ENCODE measurements at places on chromosomes 1 and 21. TPM values are rescaled to one million over a fixed set of nuclear protein-coding genes. Genes with fewer than 3 reads are reported as not detected.

DNA sequence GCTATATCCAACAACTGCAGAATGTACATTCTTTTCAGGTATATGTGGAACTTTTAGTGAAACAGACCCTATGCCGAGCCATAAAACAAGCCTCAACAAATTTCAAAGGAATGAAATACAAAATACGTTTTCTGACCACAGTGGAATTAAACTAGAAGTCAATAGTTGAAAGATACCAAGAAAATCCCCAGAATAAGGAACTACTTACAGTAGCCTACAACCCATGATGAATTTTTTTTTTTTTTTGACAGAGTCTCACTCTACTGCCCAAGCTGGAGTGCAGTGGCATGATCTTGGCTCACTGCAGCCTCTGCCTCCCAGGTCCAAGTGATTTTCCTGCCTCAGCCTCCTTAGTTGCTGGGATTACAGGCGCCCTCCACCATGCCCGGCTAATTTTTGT is 83.4 kb downstream of the RUNX3 start:
- no peak overlapping the region for H3K4me3 ChIP-seq
- H3K27me3 ChIP-seq: no peaks in the 10 kb centered on the region
- H3K27ac ChIP-seq: no peak overlapping the region

DNA sequence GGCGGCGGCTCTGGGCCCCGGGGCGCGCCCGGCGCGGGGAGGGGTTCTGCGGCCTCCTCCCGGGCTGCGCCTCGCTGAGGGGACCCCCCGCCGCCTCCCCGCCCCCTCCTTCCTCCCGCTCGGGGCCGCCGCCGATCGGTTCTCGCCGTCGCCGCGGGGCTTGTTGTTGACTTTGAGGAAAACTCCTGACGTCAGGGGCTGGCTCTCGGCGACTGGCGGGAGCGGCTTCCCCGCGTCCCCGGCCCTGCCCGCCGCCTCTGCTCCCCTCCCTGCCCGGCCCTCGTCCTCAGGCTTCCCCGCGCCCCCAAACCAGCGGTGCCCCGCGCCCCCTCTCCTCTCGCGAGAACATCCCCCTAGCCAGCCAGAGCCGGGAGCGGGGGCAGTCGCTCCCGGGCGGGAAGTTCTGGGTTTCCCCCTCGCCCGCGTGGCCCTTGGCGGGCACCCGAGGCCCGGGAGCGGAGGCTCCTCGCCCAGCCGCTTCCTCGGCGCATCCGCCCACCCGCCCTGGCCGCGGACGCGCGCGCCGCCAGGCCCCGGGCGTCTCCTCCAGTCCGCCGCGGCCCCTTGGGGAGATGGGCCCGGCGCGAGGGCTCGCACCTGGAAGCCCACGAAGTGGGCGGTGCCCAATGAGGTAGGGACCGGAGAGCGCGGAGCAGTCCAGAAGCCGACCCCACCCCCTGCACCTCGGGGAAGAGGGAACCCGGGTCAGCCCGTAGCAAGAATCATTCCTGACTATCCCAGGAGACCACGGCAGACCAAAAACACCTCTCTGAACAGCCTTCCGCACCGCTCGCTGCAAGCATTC is 611 bp upstream of the AKT3 start:
- H3K27ac ChIP-seq: peak overlapping the region; percentile 97
- H3K4me3 ChIP-seq: peak overlapping the region; percentile 69
- H3K36me3 ChIP-seq: no peaks in the 10 kb centered on the region
- H3K4me1 ChIP-seq: peaks cover 4% of the 10 kb centered on the region

DNA sequence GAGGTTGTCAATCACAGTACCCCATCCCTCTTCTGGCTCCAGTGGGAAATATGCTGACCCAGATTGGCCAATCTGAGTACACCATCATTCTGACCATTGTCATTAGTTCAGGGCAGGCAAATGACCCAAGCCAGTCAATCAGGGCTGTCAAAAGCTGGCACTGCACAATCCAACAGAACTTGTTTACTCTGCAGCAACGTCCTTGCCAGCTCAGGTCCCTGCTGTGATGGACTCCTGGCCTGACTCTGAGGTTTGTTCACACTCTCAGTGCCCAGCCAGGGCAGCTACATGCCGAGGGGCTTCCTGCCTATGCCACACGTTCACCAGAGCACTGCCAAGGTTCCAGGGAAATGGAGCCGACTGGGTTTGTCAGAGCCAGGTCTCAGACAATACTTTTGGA is 14.7 kb upstream of the OVAAL start:
- no peaks in the 10 kb centered on the region for H3K27me3 ChIP-seq
- no peak overlapping the region for H3K27ac ChIP-seq
- no peak overlapping the region for H3K4me3 ChIP-seq
- DNase-seq: peak; percentile 29
- no peaks in the 10 kb centered on the region for H3K36me3 ChIP-seq
- H3K4me1 ChIP-seq: peaks cover 37% of the 10 kb centered on the region

DNA sequence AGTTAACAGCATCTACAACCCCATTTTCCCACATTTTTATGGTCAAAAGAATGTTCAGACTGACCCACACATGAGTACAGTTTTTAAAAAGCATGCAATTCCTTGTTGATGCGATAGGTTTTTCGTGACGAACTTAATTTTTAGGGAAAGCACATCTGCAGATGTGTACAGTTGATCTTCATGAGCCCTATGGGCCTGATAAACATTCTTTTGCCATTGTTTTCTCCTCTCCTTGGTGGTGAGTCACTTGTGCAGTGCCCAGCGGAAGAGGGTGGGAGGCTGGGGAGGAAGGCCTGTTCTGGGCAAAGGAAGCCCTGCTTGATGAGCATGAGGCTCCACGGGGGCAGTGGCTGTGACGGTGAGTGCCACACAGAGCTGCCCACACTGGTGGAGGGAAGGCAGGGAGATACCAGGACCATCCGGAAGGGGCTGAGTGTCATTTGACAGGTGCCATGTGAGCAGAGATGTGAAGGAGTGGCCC is 5.3 kb downstream of the ARF1 start:
- no peak for DNase-seq
- H3K4me3 ChIP-seq: peak overlapping the region; percentile 4
- H3K36me3 ChIP-seq: no peaks in the 10 kb centered on the region
- H3K27me3 ChIP-seq: no peaks in the 10 kb centered on the region

- DNase-seq: no peak
- H3K27ac ChIP-seq: no peak overlapping the region
- no peaks in the 10 kb centered on the region for H3K27me3 ChIP-seq
- H3K36me3 ChIP-seq: no peaks in the 10 kb centered on the region
- no peak overlapping the region for H3K4me3 ChIP-seq
- no peaks in the 10 kb centered on the region for H3K4me1 ChIP-seq
Measured at GRCh38 chr1:96498744-96499340, 222.7 kb upstream of the PTBP2 start.

DNA sequence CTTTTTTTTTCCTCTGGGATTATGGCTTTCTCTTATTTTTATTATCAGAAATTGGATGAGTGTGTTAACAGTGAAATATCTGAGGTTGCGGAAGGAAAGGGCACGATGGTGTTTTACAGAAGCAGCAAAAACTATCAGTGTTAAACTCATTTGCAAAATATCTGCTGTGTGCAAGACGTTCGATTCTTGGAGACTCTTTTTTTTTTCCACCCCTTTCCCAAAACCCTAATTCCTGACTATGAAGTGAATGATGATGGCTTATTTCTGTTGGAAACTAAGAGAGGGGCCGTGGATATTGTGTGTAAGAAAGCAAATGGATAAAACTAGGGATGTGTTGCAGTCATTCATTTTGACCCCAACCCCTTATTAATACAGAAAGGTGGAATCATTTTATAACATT is 677 bp downstream of the NCAM2 start:
- no peak overlapping the region for H3K4me3 ChIP-seq
- H3K27ac ChIP-seq: no peak overlapping the region
- H3K27me3 ChIP-seq: no peaks in the 10 kb centered on the region
- H3K4me1 ChIP-seq: peaks cover 9% of the 10 kb centered on the region
- DNase-seq: no peak
- no peaks in the 10 kb centered on the region for H3K36me3 ChIP-seq

GRCh38 chr1:180572760-180573159 is 14.0 kb downstream of the OVAAL start:
- no peak overlapping the region for H3K27ac ChIP-seq
- H3K4me1 ChIP-seq: peaks cover 20% of the 10 kb centered on the region
- H3K4me3 ChIP-seq: no peak overlapping the region
- H3K36me3 ChIP-seq: no peaks in the 10 kb centered on the region
- no peak for DNase-seq
- no peaks in the 10 kb centered on the region for H3K27me3 ChIP-seq

GRCh38 chr1:203426870-203427269 is 48.7 kb upstream of the PRELP start:
- no peaks in the 10 kb centered on the region for H3K36me3 ChIP-seq
- no peak for DNase-seq
- H3K4me3 ChIP-seq: no peak overlapping the region
- no peaks in the 10 kb centered on the region for H3K27me3 ChIP-seq
- no peaks in the 10 kb centered on the region for H3K4me1 ChIP-seq

- H3K27me3 ChIP-seq: no peaks in the 10 kb centered on the region
- no peak for DNase-seq
- H3K36me3 ChIP-seq: no peaks in the 10 kb centered on the region
- no peak overlapping the region for H3K4me3 ChIP-seq
- H3K4me1 ChIP-seq: no peaks in the 10 kb centered on the region
Measured at GRCh38 chr1:179770887-179771502, 27.9 kb downstream of the FAM163A start.

- peaks cover 54% of the 10 kb centered on the region for H3K4me1 ChIP-seq
- no peaks in the 10 kb centered on the region for H3K36me3 ChIP-seq
- DNase-seq: no peak
- no peaks in the 10 kb centered on the region for H3K27me3 ChIP-seq
- no peak overlapping the region for H3K4me3 ChIP-seq
Measured at GRCh38 chr1:150002217-150002616, 8.3 kb downstream of the OTUD7B start.

DNA sequence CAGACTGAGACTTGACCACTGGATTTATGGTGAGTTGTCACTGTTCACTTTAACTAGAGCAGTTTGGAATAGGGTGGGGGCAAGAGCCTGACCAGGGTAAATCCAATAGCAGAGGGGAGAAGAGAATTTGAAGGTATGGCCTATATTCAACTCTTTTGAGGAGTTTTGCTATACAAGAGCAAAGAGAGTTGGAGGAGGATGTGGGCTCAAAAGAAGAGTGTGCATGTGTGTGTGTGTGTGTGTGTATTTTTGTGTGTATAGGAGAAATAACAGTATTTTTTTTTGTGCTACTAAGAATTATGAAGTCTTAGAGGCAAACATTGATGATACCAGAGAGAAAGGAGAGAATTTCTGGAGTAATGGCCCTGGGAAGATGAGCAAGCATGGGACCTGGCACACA is 164.8 kb upstream of the JUN start:
- no peak overlapping the region for H3K27ac ChIP-seq
- no peaks in the 10 kb centered on the region for H3K36me3 ChIP-seq
- H3K4me3 ChIP-seq: no peak overlapping the region
- H3K4me1 ChIP-seq: no peaks in the 10 kb centered on the region

- H3K27me3 ChIP-seq: no peaks in the 10 kb centered on the region
- H3K27ac ChIP-seq: no peak overlapping the region
- H3K36me3 ChIP-seq: no peaks in the 10 kb centered on the region
Measured at GRCh38 chr1:232423591-232423990, 206.3 kb downstream of the SIPA1L2 start.

DNA sequence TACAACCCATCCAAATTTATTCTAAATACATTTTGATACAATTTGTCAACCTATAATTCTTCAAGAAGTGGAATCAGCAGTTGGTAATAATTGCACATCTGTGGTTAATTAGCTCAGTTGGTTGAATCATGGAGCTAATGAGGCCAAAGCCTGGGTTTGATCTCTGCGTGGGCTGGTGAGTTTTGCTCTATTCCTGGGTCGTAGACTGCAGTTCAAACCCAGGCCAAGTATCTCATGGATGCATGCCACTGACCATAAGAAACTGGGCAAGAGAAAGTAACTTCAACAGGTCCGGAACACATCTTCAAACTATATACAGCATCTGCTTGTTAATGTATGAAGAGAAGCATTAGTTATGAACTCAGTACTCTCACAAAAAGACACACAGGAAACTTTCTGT is 779.7 kb downstream of the USP25 start:
- no peak for DNase-seq
- no peaks in the 10 kb centered on the region for H3K4me1 ChIP-seq
- no peaks in the 10 kb centered on the region for H3K27me3 ChIP-seq
- H3K27ac ChIP-seq: no peak overlapping the region

GRCh38 chr1:204641936-204642335 is 43.6 kb downstream of the LRRN2 start:
- H3K36me3 ChIP-seq: no peaks in the 10 kb centered on the region
- peaks cover 7% of the 10 kb centered on the region for H3K4me1 ChIP-seq
- H3K4me3 ChIP-seq: no peak overlapping the region
- H3K27ac ChIP-seq: no peak overlapping the region
- no peaks in the 10 kb centered on the region for H3K27me3 ChIP-seq
- DNase-seq: no peak

- DNase-seq: no peak
- H3K36me3 ChIP-seq: peaks cover 12% of the 10 kb centered on the region
- no peak overlapping the region for H3K27ac ChIP-seq
- H3K27me3 ChIP-seq: no peaks in the 10 kb centered on the region
Measured at GRCh38 chr1:246772686-246773085, 48.5 kb downstream of the SCCPDH start.

DNA sequence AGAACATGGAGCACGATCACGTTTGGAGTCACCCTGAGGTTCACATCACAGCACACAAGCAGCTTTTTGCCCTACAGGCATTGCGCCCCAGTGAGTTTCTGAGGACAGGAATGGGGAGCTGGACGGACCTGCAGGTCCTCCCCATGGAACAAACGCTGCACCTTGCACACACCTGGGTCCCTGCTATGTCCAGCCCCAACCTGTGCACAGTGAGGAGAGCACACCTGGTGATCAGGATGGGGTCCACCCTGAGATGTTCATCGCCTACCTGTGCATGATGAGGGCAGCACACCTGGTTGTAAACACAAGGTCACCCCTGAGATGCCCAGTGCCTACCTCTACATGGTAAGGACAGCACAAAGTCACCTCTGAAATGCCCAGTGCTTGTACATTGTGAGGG is 45.9 kb downstream of the TCP10L start:
- H3K27ac ChIP-seq: no peak overlapping the region
- no peak for DNase-seq
- H3K27me3 ChIP-seq: no peaks in the 10 kb centered on the region

- H3K36me3 ChIP-seq: no peaks in the 10 kb centered on the region
- peaks cover 66% of the 10 kb centered on the region for H3K4me1 ChIP-seq
Measured at GRCh38 chr1:8382051-8382505, 64.2 kb downstream of the SLC45A1 start.

CYP4X1 gene
- 8.1 TPM for total RNA-seq

SH2D2A gene
- 1.2 TPM for total RNA-seq

FAM167B gene
- 4.2 TPM for total RNA-seq

GOLT1A gene
- not detected for total RNA-seq

FNDC5 gene
- 4.0 TPM for total RNA-seq
